ENCODE measurements at places on chromosomes 7 and 10.
A peak's percentile ranks its signal among the peaks of the same experiment; 100 is the strongest.

- DNase-seq: no peak
Measured at GRCh38 chr10:69883310-69884023, 81.8 kb downstream of the COL13A1 start.

DNA sequence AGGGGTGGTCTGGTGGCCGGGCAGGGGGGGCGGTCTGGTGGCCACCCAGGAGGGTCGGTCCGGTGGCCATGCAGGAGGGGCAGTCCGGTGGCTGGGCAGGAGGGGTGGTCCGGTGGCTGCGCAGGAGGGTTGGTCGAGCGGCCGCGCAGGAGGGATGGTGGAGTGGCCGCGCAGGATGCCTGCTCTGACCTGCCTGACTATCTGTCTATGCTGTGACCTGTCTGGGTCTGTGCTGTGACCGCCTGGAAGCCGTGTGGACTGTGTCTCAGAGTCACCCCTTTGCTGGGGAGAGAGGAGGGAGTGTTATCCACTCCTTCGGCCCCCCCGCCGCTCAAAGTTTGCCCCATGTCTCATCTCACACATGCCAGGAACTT is 113.2 kb downstream of the ACTR3B start:
- DNase-seq: no peak

- DNase-seq: no peak
Measured at GRCh38 chr10:84890706-84891105, 562.3 kb downstream of the CCSER2 start.

- DNase-seq: no peak
Measured at GRCh38 chr7:106659166-106659962, 1.6 kb downstream of the CCDC71L start.

GRCh38 chr7:128148676-128149075 is 92.4 kb upstream of the LEP start:
- no peak for DNase-seq

GRCh38 chr7:139620676-139621344 is 97.3 kb downstream of the CLEC2L start:
- no peak for DNase-seq

DNA sequence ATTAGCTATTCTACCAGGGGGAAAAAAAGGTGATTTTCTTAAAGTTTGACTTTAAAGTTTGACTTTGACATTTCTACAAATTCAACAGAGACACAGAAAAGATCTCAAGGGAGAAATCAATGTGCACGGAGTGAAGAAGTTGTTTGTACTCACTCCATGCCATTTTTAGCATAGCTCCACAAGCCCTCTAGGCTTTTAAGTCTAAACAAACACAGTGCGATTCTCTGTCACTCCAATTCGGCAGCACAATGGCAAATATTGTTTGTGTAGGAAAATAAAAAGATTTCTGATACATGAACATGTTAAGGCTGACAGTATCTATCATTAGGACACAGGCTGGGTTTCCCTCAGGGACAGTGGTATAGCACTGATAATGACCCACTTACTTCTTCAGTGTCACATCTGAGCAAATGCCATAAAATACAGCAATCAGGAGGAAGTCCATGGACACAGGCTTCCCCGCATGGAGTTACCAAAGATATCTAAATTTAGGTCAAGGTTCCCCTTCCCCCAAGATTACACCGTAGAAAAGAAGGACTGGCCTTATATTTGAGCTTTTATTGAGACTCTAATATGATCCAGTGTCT is 28.0 kb downstream of the GSAP start:
- no peak for DNase-seq

DNA sequence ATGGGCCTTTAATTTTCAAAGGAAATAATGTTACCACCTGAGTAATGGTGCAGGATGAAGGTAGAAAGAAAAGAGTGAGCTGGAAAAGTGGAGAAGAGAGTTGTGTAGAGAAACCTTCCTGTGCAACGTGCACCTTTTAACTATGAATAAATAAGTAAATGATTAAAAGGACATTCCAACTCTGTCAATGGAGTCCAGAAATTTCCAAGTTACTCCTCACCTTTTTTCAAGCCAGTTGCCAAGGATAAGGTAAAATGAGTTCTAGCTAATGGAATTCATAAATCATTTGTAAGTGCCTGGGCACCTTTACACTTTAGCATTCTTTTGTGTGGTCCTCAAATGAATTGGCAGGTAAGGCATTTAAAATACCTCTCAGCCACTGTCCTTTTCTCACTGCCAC is 549.4 kb upstream of the NRP1 start:
- DNase-seq: no peak

- DNase-seq: no peak
Measured at GRCh38 chr7:630539-630938, 96.0 kb upstream of the DNAAF5 start.

GRCh38 chr10:11679946-11680345 is 62.2 kb upstream of the ECHDC3 start:
- no peak for DNase-seq

- no peak for DNase-seq
Measured at GRCh38 chr7:47444376-47445098, 137.4 kb downstream of the TNS3 start.

DNA sequence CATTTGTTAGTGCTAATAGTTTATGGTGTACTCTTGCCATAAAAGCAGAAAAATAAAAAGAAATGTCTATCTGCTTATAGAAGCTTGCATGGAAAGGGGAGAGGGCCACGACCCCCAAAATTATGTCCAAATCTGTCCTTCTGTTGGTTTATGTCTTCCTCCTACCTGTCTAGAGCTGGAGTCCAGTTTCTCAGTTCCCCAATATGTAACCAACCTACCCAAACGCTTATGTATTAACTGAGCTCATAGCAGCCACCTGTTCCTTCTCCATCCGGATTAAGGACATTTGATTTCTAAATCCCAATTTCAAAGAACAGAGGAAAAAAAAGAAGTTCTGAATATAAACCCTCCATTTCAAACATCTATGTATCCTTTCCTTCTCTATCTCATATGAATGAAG is 30.3 kb upstream of the TPK1 start:
- no peak for DNase-seq

DNA sequence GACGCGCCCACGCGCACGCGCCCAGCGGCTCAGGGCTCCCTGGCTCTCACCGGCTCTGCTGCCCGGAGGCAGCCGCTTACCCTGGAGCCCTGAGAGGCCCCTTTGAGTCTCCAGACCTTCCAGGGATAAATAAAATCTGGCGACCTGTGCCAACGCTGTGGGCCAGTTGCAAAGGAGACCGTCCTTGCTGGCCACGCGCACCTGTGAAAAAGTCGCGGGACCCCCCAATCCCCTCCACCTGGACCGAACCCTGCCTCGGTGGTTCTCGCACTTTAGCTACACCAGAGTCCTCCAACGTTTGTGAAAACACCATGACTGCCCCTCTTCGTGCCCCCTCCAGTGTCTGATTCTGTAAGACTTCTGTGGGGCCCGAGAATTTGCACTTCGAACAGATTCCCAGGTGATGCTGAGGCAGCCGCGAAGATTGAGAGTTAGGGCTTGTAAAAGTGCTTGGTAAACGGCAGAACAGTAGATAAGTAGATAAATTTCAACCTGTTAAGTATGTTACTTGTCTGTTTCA is 102.4 kb upstream of the SVIL start:
- DNase-seq: no peak

GRCh38 chr10:31745612-31746376 is 182.8 kb downstream of the ARHGAP12 start:
- DNase-seq: peak; percentile 89

- no peak for DNase-seq
Measured at GRCh38 chr10:86294346-86295265, 72.0 kb downstream of the GRID1 start.

DNA sequence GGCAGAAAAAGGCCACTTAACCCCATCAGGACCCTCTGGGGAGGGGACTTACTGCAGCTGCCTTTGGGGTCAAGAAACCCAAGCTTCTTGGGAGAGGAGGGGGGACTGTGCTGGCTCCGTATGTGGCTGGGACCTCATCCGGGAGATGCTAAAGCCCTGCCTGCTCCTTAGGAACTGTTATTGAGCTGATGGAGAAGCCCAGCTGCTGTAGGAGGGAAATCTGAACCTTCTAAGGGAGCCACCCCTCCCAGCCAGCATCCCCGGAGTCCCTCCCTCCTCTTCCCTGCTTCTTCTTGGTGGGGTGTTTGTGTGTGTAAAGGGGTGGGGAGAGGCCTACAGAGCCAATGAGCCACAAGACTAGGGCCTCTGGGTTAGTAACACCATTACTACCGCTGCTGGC is 8.2 kb downstream of the KCNIP2 start:
- DNase-seq: no peak

- no peak for DNase-seq
Measured at GRCh38 chr7:45701701-45702510, 127.7 kb downstream of the ADCY1 start.

DNA sequence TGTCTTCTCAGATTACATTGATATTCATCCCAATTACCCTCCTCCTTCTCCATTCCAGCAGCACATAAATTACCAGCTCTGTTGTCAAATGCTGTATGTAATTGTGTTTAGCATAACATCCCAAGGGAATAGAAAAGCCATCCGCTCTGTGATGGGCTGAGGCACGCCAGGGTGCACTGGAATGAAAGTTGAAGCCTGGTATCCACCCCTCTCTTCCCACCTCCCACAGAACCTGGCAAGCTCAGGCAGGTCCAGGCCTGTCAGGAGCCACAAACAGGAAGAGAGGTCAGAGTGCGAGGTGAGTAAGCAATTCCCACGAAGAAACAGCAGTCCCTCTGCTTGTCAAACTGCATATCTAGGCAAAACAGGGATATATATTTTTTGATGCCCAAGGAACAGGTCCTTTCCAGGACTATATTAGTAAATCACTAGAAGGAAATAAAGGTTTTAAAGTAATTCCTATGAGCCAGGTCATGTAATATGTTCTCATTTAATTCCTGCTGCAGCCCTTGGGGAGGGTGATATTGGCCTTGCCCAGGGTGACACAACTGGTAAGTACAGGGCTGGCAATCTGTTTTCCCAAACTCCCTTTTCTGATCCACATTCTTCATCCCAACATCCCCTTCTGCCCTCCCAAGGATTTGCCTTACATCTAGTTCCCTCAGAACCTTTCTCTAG is 155.6 kb upstream of the GHITM start:
- DNase-seq: peak; percentile 1

DNA sequence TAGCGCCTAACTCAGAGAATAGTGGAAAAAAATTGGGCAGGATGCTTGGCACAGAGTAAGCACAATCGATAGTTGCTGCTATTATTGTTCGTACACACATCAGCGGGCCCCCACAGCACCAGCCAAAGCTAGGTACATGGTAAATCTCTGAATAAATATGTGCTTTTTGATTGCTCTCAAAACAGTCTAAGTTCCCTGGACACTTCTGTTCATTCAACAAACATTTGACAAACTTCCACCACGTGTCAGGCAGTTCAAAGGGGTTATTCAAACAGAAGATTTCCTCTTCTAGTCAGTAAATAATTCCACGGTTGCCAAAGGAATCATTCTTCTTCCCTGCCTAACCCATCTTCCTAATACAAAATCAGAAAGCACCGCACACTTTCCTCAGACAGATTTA is 150.8 kb downstream of the DGKI start:
- DNase-seq: no peak

GRCh38 chr10:36534471-36535002 is 590.9 kb upstream of the ANKRD30A start:
- peak; percentile 72 for DNase-seq

GRCh38 chr7:985915-986741 is 3.1 kb downstream of the CYP2W1 start:
- DNase-seq: peak; percentile 36

GRCh38 chr7:34128762-34129161 is 223.4 kb downstream of the BMPER start:
- DNase-seq: peak; percentile 81

DNA sequence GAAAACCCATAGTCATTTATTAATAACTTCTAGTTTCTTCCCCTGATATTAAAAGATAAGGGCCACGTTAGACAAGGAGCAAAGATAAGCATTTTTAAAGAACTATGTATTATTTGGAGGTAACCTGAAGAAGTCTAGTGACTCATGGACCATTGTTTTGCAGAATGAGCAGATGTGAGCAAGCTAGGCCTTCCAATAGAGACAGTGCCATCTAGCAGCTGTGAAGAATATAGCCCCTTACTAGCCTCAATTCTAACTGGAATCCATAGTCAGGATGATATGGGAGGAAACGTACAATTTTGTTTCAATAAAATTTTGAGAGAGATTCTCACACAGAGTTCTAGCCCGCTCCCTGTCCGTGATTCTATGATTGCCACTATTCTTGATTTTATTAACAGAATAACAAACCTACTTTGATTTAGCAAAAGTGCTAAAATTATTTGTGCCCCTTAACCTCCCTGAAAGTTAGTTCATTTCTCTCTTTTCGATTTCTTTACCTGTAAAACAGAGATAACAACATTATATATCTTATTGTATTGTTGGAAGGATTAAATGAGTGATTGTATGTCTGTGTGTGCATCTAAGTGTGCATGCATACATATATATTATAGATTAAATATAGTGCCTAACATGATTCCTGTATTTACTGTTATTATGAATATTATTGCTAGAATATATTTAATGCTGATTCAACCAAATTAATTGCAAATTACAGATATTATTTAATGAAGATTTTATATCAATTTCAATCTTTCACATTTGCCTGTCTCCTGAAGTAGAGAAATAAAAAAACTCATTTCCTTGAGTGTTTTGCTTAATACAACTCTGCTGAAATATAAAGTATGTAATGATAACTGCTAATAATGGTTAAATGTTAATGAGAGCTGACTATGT is 22.7 kb downstream of the FAM237B start:
- DNase-seq: peak; percentile 65

GRCh38 chr10:109956454-109957091 is 33.3 kb upstream of the XPNPEP1 start:
- peak; percentile 42 for DNase-seq

- DNase-seq: no peak
Measured at GRCh38 chr7:3188946-3189345, 112.1 kb upstream of the SDK1 start.

DNA sequence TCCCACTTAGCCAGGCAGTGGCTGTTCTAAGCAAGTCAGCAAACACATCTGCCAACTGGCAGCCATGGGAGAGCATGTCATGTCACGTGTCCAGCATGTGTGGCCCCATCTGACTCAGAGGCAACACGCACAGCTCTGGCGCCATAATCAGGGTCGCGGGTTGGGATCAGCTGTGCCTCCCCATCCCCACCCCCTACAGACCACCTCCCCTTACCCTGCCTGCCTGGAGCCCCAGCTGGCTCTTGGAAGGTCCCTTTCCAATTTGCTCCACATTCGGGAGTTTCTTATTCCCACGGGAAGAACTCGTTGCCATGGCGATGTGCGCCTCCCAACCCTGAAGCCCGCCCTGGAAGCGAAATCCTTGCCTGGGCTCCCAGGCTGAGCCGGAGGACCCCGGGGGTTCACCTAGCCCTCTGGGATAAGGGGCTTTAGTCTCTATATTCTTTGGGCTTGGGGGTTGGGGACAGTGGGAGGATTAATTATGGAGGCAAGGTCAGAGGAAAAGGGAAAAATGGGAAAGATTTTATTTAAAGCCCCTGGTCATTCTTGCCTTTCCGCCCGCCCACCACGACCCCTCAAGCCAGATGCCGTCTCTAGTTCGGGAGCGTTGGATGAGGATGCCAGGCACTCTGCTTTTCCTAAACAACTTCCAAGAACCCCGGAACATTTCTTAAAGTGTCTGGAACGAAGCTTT is 283.7 kb downstream of the ZEB1 start:
- peak; percentile 60 for DNase-seq

- no peak for DNase-seq
Measured at GRCh38 chr10:100683004-100683403, 62.4 kb upstream of the PAX2 start.

All from brain microvascular endothelial cell (primary cell).